ENCODE measurements at places on chromosomes 11 and 22.

- DNase-seq = no peak
Observed at GRCh38 chr11:68160100-68160695, 39.0 kb upstream of the CHKA start.

DNA sequence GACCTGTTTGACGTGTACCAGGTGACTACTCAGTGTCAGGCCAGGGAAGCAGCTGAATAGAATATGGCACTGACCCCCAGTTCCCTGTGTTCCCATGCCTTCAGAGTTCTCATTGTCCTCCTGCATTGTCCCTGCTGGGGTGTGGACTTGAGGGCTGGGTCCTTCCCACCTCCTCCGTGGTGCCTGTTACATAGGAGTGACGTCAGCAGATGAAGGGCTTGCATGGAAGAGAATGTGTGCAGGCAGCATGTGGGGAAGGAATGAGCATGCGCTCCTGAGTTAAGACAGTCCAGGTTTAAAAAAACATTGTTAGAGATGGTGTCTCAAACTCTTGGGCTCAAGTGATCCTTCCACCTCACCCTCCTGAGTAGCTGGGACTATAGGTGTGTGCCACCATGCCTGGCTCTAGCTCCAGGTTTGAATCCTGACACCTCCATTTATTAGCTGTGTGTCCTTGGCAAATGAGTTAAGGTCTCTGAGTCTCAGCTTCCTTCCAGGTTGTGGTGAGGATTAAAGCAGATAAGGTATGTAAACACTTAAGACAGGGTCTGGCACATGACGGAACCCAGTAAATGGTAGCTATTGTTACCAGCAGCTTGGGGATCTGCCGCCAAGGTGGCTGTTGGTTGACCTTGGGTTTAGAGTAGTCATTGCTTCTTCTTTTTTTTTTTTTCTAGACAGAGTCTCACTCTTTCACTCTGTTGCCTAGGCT, 7.5 kb upstream of the SOX10 start:
- DNase-seq = no peak

- DNase-seq = no peak
Observed at GRCh38 chr11:12084256-12084655, 26.1 kb upstream of the MICAL2 start.

GRCh38 chr11:114195981-114196731, 100.0 kb upstream of the NNMT start:
- DNase-seq = no peak

- DNase-seq = no peak
Observed at GRCh38 chr11:75793966-75794365, 21.0 kb upstream of the UVRAG start.

GRCh38 chr11:89489930-89490329, 1.2 kb downstream of the NOX4 start:
- DNase-seq = no peak

- no peak for DNase-seq
Observed at GRCh38 chr22:38706101-38706900, 557 bp downstream of the GTPBP1 start.

GRCh38 chr11:72820439-72821139, 6.4 kb downstream of the ATG16L2 start:
- DNase-seq = no peak

DNA sequence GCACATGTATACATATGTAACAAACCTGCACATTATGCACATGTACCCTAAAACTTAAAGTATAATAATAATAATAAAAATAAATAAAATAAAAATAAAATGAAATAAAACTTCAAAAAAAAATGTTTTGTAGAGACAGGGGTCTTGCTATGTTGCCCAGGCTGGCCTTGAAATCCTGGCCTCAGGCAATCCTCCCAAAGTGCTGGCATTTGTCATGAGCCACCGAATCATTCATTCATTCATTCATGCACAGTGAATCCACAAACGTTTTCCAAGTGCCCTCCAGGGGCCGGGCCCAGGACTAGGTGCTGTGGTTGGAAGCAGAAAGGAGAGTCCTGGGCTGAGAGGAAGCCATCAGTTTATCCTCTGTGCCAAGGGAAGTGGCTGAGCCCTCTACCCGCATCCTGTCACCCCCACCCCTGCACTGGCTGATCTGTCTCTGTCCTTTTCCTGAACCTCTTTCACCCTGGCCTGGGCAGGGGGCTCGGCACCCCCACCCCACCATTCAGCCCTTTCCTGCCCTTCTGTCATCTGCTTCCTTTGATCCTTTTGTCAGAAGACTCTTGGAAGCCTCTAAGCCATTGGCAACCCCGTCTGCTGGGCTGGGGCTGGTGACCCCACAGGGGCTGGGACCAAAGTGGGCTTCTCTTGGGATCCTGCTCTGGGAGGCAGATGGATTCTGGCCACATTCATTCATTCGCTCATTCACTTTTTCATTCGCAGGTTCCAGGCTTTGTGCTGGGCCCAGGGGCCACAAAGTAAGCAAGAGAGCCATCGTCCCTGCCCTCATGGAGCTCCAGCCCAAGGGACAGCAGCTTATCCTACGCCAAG, 84.3 kb downstream of the IGLL1 start:
- DNase-seq = no peak

DNA sequence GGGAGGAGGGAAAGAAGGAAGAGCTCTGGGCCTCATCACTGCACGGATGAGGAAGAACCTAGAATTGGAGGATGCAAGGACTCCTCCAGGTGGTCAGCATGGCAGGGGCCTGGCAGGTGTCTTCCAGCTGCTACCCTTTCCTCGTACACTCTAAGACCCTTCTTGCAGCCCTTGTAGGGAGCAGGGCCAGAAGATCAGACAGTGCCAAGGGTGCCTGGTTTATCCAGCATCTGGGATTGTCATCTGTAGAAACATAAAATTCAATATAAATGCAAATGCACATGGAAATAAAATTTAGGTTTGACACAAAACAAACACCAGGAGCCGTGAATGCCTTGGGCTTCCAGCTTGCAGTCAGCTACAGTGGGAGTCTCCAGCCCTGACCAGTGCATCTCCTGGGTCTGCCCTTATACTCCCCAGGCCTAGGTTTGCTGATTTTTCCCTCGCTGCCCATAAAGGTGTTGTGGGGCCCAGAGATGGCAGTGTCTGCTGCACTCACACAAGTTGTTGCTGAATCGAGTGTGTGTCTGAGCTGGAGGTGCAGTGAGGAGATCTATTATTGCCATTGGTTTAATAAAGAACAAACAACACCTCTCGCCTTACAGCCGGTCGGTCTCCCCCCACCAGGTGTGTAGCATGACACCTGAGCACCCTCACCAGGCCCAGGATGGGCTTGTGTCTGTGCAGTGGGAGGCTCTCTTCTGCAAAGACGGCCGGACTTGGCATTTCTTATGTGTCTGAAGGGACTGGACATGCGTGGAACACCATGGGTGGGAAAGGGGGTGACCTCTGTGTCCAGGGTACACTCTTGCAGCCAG, 87.1 kb downstream of the BCR start:
- no peak for DNase-seq

DNA sequence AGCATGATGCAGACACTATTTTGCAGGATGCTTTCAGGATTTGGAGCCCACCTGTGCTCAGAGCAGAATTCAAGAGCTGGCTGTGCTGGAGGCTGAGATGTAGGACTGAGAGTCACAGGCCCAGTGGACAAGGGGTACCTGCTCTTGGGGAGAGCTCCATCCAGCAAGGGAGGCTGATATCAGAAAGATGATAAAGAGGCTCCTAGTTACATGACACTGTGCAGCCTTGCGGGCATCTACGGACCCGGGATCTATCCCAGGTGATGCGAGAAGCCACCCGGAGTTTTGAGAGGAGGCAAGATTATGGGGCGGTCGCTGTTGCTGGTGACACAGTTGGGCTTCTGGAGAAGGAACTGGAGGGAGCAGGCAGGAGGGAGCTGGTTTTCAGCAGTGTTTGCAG, 579.0 kb downstream of the TBC1D22A start:
- DNase-seq = no peak

- no peak for DNase-seq
Observed at GRCh38 chr11:36412781-36413383, 97.2 kb downstream of the TRAF6 start.

GRCh38 chr22:17997456-17997855, 26.9 kb downstream of the MICAL3 start:
- no peak for DNase-seq

GRCh38 chr22:40423310-40423688, 52.9 kb downstream of the SGSM3 start:
- DNase-seq = no peak

DNA sequence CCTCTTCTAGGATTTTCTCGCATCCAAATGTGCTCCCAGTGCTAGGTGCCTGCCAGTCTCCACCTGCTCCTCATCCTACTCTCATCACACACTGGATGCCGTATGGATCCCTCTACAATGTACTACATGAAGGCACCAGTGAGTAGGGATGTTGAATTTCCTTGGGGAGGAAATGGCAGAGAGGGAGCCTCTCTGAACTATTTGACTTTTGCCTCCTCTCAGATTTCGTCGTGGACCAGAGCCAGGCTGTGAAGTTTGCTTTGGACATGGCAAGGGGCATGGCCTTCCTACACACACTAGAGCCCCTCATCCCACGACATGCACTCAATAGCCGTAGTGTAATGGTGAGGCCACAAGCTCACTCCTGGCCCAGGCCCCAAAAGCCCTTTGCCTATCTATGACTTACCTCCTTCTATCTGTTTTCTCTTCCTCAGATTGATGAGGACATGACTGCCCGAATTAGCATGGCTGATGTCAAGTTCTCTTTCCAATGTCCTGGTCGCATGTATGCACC, 2.5 kb downstream of the TAF10 start:
- DNase-seq = no peak

DNA sequence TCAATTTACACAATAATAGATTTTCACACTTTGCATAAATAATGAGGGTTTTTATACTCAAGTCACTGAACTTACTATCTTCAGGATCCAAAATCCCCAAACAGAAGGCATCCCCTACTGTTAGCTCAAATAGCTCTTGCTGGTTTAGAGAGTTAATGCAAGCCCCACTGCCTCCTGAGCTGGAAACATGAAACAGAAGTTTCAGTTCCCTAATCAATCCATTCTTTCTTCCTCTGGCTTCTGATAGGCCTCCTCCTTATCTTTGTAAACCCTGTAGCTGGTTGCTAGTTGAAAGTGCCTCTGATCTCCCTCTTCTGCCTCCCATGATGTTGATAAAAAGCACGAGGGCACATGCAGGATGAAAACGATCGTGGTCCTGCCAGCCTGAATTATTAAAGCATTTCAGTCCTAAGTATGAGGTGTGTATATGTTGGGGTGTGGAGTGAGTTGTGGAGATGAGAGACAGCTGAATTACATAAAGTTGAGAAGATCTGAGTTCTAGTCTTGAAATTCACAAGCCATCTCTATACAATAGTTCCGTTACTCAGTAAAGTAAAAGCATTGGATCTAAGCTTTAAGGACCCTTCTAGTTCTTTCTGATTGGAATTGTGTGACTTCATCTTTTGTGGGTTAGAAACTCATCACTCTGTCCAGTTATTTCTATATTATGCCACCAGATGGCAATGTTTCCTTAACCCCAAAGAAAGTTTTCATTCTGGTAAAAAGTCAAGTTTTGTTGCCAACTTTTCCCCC, 35.0 kb upstream of the EHF start:
- DNase-seq = no peak

DNA sequence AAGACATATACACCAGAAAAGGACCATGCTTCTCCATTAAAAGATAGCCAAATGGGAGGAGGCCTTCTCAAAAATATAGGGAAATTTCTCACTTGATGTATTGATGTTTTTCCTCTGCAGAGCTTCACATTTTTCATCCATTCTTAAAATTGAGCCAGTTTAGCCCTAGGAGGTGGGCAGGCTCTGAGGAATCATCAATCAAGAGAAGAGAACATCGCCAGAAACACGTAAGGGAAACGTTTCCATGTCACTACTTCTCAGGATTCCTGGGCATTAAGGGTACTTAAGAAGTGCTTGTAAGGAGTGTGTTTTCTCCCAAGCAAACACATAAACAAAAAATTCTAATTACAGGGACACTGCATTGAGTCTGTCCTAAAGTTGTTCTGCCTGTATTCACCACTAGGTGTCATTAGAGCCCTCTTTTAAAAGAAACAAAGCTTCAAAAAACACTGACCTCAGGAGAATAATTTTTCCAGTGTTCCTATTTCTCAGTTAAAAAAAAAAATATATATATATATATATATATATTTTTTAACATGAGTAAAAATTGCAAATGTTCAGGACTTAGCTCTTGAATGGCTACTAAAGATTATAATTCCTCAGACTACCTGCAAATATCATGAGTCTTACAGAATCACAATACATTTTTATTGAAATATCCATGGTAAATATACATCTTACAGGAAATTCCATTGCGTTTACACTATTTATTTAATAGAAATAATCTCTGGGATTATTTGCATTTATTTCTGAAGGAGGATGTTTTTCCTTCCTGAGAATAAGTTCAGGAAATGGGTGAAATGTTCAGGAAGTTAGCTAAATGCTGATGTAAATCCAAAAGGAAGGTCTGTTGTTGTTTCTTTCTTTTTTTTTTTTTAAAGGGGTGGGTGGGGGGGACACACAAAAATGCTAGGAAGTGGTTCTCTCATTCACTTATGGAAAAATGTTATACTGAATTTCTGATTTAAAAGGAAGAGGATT, 16.0 kb downstream of the FZD4 start:
- no peak for DNase-seq

DNA sequence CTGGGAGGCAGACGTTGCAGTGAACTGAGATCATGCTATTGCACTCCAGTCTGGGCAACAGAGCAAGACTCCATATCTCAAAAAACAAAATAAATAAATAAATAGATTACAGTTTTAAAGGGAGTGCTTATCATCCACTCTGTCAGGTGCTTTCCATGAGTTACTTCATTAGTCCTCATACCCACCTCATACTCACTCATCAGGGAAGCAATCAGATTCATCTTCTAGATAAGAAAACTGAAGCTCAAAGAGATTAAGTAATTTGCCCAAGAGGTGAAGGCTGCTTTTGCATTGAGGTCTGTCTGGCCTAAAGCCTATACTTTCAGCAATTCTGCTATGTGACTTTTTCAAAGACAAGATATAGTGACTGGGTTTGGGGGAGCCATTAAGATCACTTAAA, 101.0 kb downstream of the RASSF10 start:
- no peak for DNase-seq

DNA sequence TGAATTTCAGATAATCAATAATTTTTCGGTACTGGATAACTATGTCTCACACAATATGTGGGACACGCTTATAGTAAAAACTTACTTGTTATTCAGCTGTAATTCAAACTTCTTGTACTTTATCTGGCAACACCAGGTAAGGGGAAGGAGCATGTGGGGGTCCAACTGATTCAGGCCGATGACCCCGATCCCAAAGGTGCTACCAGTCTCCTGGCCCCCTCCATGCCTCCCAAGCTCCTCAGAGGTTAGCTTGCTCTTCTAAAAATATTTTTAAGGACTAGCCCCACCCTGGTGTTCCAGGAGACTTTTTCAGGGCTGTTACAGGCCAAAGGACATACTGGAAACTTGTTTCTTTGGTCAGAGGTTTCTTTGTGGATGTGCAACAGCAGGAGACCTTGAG, 61.8 kb upstream of the ALX4 start:
- DNase-seq = no peak

- DNase-seq = no peak
Observed at GRCh38 chr11:96257972-96258934, 84.7 kb downstream of the MAML2 start.

DNA sequence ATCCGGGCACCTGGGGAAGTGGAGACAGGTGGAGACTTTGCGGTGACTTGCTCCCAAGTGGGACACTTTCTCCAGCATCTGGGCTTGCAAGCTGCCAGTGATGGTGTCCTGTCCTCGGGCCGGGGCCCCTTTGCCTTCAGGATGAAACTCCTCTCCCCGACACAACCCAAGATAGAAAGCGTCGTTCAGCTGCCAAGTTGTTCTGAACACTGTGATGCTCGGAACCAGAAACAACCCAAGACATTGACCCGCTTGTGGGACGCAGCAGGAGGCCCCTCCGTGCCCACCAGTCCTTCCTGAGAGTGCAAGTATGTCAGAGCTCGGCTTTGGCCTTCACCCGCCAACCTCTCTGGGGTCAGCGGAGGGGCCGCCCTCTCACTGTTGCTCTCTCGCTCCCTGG, 31.3 kb downstream of the LINC01488 start:
- no peak for DNase-seq
